ENCODE measurements at places on chromosomes 16 and 17. TPM values are rescaled to one million over a fixed set of nuclear protein-coding genes. Genes with fewer than 3 reads are reported as not detected.

DNA sequence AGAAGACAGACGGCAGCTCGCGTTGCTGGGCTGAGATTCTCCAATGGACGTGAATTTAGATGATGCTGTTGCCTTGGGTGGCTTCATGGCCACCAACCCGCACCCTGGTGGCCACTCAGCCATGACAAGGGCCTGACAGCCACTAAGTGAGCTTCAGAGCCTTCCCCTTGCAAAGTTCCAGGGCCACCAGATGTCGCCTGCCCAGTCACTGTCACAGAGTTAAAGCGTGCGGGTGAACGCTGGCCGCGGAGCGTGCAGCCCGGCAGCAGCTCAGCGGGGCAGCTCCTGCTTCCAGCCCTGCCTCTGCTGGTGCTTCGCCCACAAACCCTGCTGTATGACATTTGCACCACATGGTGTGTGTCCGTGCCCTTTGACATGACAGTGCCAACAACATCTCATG, 13.3 kb upstream of the KREMEN2 start:
- no peak for DNase-seq

GRCh38 chr16:23351360-23351759, 49.3 kb downstream of the SCNN1B start:
- DNase-seq, result no peak

DNA sequence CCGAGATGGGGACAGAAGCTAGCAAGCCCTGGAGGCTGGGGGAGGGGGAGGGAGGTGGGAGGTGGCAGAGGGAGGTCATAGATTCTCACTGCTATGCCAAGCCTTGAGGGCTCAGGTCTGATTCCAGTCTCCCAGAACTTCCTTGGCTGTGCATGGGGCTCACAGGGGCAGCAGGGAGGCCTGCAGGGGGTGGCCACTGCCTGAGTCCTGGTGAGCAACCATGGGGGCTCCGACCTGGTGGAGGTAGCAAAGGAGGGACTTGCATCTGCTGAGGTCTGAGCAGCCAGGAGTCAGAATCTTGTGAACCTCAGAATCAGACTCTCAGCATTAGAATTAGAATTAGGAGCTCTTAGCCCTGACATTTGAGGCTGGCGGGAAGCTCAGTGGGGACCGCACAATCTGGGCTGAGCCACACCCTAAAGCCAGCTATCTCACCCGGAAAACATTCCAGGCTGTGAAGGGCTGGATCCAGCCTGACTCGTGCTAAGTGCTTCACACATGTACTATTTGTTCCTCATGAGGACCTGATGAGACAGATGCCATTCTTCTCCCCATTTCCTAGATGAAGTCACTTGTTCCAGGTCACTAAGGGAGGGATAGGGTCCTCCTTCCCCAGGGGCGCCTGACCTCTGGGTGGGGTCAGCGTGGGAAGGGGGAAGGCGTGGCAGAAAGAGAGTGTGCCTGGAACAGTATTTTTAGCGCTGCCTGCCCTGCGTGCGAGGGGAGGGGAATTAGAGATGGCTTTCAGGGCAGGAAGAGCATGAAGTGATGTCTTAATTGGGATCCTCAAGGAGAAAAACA, 17.3 kb upstream of the KCNJ12 start:
- no peak for DNase-seq

GRCh38 chr17:29238133-29238850, 8.4 kb upstream of the CRYBA1 start:
- DNase-seq, result no peak

DNA sequence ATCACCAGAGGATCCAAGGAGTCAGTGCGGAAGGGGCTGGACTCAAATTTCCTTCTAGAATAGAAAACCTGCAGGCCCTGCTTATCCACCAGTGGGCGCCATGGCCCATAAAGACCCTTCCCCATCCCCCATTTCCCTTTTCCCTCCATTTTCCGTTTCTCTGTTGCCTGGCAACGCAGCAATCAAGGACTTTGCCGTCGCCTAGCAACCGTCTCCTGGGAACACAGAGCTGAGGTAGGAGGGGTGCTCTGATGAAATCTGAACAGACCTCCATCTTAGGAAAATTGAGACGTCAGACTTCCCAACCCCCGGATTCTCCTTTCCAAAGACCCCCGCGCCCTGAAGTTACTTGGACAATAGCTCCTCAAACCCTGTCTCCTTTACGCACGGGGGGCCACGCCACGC, 5.7 kb downstream of the DLG4 start:
- peak; percentile 87 for DNase-seq

GRCh38 chr17:69723741-69724140, 309.2 kb downstream of the MAP2K6 start:
- DNase-seq, result no peak

- DNase-seq, result no peak
These were observed 495 bp upstream of the CMTR2 start for GRCh38 chr16:71289732-71290062.

DNA sequence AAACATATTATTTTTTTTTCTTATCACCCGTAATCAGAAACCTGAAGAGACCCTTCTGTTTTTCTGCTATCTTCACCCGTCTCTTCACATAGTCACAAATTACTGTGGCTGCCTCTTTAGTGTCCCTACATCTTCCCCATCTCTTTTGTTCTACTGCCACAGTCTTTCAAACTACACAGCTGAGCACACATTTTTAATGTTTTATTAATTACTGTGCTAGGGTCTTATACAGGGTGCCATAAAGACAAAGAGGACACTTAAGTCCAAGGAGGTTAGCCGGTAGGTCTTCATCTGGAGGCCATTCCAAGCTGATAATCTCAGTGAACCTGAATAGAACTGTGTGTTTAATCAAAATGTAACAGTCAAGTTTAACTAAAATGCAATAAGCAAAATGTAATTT, 20.7 kb downstream of the CNTNAP4 start:
- DNase-seq, result no peak

DNA sequence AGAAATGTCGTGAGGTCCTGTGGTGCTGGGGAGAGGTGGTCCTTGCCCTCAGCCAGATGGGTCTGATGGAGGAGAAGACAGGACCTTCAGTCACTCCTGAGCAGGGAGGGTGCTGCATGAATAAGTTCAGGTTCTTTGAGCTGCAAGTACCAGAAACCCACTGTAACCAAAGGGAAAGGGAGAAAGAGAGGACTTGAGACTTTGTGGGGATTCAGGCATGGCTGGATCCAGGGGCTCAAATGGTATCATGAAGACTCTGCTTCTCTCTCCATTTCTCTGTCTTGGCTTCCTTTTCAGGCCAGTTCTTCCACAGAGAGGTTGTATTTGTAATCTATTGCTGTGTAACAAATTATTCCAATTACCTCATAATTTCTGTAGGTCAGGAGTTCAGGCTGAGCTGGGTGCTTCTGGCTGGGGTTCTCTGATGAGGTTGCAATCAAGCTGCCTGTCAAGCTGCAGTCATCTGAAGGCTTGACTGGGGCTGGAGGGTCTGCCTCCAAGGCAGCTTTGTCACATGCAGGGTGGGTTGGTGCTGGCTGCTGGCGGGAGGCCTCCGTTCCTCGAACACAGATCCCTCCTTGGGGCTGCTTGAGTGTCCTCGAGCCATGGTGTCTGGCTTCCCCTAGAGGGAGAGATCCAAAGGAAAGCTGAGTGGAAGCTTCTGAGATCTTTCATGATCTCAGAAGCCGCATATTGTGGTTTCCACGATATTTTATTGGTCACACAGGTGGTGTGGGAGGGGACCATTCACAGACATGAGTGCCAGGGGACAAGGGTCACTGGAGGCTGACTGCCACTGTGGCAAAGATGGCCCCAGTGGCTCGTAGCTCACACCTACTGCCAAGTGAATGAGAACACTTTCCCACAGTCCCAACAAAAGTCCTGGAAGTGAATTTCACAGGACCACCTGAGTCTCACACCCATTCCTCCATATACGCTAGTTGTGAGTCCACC, 5.9 kb upstream of the ADCY7 start:
- no peak for DNase-seq

DNA sequence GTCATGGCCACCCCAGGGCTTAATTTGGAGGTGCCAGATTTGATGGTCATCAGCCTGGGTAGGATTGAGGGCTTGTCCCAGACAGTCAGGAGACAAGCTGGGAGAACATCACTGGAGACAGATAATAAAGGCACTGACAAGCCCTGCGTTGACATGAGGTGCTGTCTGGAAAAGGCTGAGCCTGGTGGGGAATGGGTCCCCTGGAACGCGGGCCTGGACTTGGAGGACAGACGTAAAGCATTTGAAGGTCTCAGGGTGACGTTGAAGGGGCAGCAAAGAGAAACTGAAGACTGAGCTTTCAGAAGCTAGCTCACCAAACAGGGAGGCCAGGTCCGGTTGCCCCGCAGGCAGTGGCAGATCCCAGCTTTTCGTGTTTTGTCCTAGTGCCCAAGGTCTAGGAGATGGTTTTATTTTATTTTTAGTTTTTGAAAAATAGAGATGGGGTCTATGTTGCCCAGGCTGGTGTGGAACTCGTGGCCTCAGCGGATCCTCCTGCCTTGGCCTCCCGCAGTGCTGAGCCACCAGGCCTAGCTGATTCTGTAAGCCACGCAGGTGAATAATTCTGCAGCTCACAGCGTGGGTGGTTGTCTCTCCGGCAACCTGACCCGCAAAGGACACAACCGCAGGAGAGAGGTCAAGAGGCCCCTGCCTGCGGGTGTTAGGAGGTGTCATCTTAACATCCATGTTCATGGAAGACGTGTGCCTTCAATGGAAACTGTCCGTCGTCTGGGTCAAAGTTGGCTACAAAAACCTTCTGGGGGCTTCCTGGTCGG, 37.6 kb downstream of the METRNL start:
- no peak for DNase-seq

DNA sequence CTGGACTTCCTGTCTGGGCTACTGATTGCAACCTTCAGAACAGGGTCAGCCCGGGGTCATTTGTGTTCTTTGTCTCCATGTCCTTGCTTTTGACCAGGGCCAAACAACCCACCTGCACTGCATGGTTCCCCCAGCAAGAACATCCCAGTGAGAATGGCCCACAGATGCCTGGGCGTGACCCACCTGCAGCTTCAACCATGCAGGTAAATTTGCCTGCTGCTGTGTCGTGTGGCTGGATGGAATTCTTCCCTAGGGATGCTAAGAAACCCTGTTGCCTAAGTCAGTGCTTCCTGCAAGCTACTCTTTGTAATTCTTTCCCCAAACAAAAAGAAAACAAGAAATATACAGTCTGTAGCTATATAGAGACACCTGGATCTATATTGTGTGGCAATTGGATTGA, 12.5 kb downstream of the CDH13 start:
- DNase-seq, result no peak

- no peak for DNase-seq
These were observed 12.3 kb downstream of the ADORA2B start for GRCh38 chr17:15957206-15957605.

DNA sequence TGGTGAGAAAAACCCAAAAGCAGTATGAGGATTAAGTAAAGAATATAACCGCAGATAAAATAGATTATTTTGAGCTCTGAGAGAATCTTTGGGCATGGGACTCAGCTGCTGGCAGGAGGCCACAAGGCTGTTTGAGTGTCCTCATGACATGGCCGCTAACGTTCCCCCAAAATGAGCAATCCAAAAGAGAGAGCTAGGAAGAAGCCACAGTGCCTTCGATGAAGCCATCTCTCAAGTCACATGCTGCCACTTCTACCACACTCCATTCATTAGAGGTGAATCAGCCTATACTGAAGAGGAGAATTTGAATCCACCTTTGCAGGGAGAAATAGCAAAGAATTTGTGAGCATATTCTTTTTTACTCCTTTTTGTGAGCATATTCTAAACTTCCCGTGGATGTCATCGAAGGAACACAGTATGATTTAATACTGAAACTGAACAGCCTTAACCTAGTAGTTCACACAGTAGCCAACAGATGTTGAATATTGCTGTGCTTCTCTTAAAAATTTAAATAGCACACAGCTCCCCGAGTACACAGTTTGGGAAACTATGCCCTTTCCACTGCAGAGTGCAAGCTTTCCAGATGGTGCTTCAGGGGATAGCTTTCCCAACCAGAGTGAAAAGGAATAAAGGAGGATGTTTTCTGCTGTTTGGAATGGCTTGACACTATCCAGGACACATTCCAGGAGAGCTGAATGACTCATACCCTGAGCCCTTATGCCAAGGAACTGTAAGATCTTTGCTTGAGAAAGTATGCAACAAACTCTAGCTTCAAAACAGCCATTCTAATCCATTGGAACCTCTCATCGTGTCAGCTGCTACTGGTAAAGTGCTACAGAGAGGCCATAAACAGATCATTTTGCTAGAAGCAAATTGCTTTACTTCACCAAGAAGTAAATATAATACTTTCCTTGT, 33.9 kb downstream of the ANKFY1 start:
- no peak for DNase-seq

- no peak for DNase-seq
These were observed 137.5 kb downstream of the XYLT1 start for GRCh38 chr16:17333229-17333628.

- no peak for DNase-seq
These were observed 624 bp downstream of the G6PC3 start for GRCh38 chr17:44071198-44071520.

- DNase-seq, result no peak
These were observed 126.2 kb downstream of the PRKCB start for GRCh38 chr16:23962001-23962400.

DNA sequence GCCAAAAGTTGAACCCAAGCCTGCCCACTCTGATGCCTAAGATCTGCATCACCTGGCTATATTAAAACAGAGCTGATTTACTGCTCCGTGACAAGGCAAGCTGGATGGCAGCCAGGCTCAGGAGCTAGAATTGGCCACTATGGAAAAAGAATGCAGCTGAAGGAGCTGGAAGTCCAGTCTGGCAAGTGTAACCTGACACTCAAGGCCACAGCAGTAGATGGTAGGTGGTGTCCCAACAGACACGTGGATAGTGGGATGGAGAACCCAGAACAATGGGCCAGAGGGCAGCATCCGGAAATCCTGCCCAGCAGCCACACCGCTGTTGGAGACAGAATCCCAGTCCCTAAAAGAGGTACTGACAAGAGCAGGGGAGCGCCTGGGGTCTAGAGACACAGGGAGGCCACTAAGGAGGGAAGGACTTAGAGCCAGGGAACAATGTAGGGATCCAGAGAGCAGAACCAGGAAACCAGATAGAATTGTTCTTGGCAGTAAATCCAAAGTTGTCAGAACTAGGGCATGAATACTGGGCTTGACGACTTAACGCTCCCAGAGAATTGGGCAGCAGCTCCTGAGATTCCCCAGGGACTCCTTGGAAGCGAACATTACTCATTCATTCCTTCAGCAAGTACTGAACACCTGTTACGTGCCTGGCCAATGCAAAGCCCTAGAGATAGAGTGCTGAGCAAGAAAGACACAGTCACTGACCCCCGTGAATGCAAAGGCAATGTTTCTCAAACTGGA, 85.7 kb downstream of the CDYL2 start:
- DNase-seq, result no peak

GRCh38 chr17:76682296-76682695, 28.5 kb downstream of the MXRA7 start:
- DNase-seq, result no peak

- no peak for DNase-seq
These were observed 4.2 kb downstream of the NR1D1 start for GRCh38 chr17:40095944-40096791.

Gene MYADML2
- polyA plus RNA-seq, result not detected

Gene SPATA32
- polyA plus RNA-seq, result 0.17 TPM

Gene ARHGDIG
- polyA plus RNA-seq, result 3.5 TPM

Gene ODAD4
- 5.7 TPM for polyA plus RNA-seq

Gene CES3
- polyA plus RNA-seq, result 2.4 TPM

Gene KRT15
- 0.68 TPM for polyA plus RNA-seq

Gene HSPB9
- polyA plus RNA-seq, result 0.31 TPM

Gene HIGD1B
- 1.0 TPM for polyA plus RNA-seq

Gene LITAFD
- polyA plus RNA-seq, result not detected

Gene FOXL1
- polyA plus RNA-seq, result 21.5 TPM
